ENCODE measurements at places on chromosomes 4 and X.

DNA sequence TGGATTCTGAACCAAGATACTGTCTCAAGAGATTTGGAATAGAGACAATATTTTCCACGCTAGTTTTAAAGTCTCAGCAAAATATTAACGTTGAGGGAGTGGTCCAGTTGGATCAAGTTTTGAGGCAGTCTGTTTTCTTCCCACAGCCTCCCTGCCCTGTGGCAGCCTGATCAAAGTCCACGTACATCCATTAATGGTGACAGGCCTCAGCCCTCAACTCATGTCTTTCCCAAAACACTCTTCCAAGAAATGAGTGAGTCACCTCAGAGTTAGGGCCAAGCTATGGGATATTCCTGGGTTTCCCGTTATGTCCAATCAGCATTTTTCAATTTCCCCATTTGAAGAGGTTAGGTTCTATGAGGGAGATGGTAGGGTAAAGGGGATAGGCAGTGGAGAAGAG, 28.5 kb downstream of the EGFL6 start:
- no peak for DNase-seq

DNA sequence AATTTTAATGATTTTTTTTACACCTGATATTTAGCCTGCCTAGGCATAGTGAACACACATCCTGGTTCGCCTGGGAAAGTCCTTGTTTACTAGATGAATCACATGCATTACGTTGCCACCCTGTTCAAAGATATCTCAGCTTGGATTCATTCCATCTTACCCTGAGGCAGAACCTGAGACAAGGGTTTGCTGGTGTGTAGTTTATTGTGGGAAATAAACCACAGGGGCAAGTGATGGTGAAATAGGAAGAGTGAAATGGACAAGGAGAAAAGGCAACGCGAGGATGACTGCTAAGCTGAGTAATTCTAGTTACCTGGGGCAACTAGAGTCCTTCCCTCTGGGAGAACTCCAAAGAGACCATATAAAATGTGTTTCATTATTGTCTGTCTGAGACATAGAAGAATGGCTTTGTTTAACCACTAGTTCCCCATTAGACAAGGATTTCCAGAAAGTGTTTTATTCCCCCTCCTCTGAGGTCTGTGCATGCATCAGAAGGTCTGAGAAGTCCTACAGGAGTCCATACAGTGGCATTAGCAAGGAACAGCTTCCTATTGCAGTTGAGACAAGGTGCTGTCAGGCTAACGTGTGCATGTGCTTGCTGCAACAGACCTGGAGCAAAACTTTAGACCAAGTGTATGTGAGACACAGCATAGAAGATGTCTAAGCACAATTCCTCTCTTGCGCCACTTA, 797.3 kb upstream of the FRG1 start:
- DNase-seq = no peak

DNA sequence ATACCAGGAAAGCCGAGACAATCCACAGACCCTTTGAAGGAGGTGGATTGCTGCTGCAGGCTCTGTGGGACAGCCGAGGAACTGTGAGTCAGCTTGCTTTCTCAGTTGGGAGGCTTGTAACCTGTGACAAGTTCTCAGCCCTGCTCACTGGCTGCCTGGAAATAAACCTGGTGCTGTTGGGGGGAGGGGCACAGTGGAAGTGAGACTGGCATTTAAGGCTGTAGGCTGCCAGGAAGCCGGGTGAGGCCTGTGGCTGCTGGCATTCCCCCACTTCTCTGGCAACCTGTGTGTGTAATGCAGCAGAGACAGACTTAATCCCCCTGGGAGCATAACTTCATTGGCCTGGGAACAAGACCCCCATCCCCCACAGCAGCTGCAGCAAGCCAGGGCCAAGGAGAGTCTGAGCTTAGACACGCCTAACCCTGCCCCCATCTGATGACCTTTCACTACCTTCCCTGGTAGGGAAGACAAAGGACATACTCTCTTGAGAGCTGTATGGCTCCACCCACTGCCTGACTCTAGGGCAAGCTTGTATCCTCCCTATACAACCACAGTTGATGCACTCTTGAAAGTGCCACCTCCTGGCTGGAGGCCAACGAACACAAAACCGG, 64.1 kb downstream of the ALPK1 start:
- no peak for DNase-seq

- DNase-seq = no peak
These were observed 36.2 kb upstream of the DHRSX start for GRCh38 chrX:2536974-2537373.

DNA sequence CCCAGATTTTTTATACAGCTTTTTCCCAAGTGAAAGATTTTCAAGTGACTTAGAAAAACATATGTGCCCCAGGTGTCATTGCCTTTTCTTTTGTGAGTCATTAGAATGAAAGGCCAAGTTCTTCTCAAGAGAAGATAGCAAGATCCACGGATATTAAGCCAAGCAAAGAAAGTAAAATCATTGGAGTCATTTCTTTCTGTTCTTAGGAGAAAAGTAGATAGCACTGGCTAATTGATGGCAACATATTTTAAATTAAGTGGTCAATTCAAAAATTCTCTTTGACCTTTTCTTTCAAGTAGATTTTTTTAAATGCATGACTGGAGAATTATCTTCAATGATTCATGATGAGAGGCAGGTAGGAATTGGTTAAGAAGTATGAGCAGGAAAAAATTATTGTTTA, 94.4 kb downstream of the HHIP start:
- no peak for DNase-seq

GRCh38 chr4:177596035-177596434, 153.8 kb upstream of the AGA start:
- no peak for DNase-seq

GRCh38 chr4:158670975-158671664, 567 bp downstream of the C4orf46 start:
- DNase-seq = peak; percentile 47

DNA sequence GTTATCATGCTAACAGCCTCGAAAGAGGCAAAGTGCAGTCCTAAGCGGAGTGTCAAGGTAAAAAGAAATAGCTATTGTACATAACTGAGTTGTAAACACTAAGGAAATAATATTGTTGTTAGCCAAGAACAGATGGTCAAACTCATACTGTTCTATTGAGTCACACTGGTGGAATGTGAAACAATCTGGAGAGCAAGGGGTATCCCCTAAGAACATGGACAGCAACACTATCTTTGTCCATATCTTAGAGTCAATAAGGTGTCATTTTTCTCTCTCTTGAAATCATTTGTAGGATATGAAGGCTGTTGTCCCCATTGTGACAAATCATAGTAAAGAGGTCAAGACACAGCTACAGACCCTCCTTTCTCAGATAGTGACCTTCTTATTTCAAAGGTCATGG, 4.5 kb upstream of the PDGFC start:
- DNase-seq = no peak

DNA sequence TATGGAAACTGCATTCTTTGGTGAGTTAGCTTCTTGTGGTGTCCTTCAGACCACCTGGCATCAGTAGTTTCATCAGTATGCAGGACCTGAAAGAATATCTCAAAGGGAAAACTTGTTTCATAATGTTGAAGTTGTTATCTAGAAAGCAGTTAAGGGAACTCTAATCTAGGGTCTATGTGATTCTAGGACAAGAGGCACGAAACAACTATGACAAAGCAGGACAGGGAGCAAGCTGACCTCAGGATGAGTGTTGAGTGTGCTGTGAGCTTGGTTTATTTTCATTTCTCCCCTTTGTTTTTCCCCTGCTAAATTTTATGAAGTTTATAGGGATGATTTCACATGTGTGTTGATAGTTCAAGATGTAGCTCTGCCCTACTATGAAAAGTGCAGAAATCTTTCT, 65.7 kb downstream of the MXRA5 start:
- no peak for DNase-seq

DNA sequence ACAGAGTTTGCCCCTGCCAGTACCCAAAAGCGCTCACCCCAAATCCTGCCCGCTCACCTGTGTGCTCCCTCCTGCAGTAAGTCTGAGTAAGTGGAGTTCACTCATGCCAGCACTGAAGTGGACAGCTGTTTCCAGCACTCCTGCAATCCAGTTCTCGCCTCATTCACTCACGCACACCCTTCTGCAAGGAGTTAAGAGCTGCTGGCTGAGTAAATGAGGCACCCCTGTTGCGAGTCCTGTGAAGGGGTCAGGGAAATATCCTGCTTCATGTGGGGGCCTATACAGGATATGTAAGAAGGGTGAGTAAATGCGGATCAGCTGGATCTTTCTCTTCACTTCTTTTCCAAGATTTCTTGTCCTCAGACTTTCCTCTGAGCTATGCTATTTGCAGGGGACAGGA, 23.5 kb downstream of the CXCL8 start:
- no peak for DNase-seq

All from hematopoietic multipotent progenitor cell treated with erythropoietin and hydrocortisone succinate and interleukin-3 and kit ligand, for 17 days (in vitro differentiated cells).